K562 (cell line): ENCODE measurements at places on chromosomes 1 and 21. TPM values are rescaled to one million over a fixed set of nuclear protein-coding genes. Genes with fewer than 3 reads are reported as not detected.

The EVA1B gene
- total RNA-seq = 27.2 and 27.8 TPM in 2 replicates

DNA sequence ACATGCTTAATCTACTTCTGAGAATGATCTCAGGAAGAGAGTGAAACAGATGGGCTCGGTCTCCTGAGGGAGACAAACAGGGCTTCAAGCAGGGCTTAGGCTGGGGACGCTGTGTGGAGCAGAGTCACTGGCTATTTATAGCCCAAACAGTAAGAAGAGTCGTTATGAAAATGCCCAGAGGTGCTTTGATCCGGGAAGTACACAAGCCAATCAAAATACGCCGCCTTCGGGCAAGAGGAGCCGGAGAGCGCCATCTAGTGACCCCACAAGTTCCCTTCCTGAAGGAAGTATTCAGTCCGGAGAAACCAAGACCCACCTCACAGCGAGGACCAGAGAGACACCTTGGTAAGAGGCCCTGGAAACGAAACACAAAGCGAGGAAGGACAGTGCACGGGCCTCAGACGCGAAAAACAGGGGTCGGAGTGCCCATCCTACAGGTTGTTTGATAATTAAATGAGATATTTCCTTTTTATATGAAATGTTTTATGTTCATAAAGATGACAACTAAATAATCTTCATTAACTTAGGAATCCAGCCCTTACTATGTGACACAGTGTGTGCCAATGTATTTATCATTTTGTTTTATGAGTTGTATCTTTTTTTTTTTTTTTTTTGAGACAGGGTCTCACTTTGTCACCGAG is 25.0 kb upstream of the SCCPDH start:
- H3K4me1 ChIP-seq = peaks cover 6% of the 10 kb centered on the region; the same call in 2 of the 3 replicates
- DNase-seq = peak; percentile 95
- H3K27ac ChIP-seq = peak overlapping the region; percentile 69

- H3K27me3 ChIP-seq = no peaks in the 10 kb centered on the region; the same call in 2 of the 3 replicates
- H3K27ac ChIP-seq = no peak overlapping the region
- peaks cover 22% of the 10 kb centered on the region; the same call in 2 of the 3 replicates for H3K4me1 ChIP-seq
- H3K36me3 ChIP-seq = peaks cover 21% of the 10 kb centered on the region
Measured at GRCh38 chr21:34071683-34072082, 1.7 kb upstream of the MRPS6 start.

DNA sequence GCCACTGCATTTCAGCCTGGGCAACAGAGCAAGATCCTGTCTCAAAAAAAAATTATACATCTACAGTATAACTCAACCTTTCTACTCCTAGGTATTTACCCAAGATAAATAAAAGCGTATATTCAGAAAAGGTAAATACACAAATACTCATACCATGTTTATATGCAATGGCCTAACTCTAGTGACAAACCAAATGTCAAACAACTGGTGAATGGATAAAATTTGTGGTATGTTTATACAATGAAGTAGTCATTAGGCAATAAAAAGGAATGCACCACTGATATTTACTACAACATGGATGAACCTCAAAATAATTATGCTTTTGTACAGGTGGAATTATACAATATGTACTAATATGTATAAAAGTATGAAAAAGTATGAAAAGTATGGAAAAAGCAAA is 174.2 kb upstream of the GORAB start:
- DNase-seq = no peak
- H3K4me1 ChIP-seq = no peaks in the 10 kb centered on the region
- no peaks in the 10 kb centered on the region for H3K27me3 ChIP-seq
- H3K4me3 ChIP-seq = no peak overlapping the region

DNA sequence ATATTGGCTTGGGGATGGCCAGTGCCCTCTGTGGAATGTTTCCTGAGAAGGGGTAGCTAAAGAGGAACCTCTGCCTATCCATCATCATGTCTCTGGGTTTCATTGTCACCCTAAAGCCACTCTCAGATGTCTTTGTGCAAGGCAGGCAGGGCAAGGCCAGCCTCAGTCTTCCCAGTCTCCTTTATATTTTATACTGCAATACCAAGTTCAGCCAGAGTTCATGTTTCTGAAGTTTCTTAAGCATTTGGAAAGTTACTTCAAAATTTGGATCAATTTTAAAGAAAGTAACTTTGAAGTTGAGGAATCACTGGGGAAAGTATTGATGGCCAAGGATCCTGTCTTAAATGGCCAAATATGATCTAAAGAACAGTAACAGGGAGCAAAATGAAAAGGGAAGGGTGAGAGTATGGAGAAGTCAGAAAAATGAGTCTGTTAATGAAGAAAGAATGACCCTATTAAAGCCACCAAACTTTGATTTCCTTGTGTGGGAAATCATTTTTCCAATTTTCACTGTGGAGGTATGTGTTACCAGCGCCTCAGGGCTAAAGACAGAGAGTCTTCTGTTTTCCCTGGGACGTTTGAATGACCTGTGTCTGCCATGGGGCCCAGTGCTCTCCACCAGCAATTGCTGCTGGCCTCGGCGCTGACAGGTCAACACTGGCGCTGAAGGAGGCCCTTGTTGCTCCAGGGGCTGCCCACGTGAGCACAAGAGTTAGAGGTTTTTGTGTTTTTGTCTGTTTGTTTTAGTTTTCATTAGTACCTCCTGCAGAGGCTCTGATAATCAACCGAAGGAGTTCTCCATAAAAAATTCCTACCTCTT is 93.9 kb downstream of the ATP5PO start:
- H3K27ac ChIP-seq = no peak overlapping the region
- H3K4me3 ChIP-seq = no peak overlapping the region
- no peaks in the 10 kb centered on the region for H3K27me3 ChIP-seq
- H3K4me1 ChIP-seq = peaks cover 5% of the 10 kb centered on the region; the same call in 2 of the 3 replicates
- H3K36me3 ChIP-seq = no peaks in the 10 kb centered on the region
- no peak for DNase-seq

GRCh38 chr21:43290421-43291346 is 121.9 kb downstream of the CRYAA start:
- no peak overlapping the region for H3K27ac ChIP-seq
- H3K36me3 ChIP-seq = no peaks in the 10 kb centered on the region
- no peaks in the 10 kb centered on the region; the same call in 1 of the 2 replicates for H3K4me1 ChIP-seq
- H3K27me3 ChIP-seq = peaks cover 31% of the 10 kb centered on the region; the same call in 2 of the 3 replicates

GRCh38 chr1:193427524-193427923 is 241.1 kb upstream of the B3GALT2 start:
- no peaks in the 10 kb centered on the region for H3K4me1 ChIP-seq
- no peaks in the 10 kb centered on the region for H3K27me3 ChIP-seq
- H3K4me3 ChIP-seq = no peak overlapping the region
- H3K36me3 ChIP-seq = no peaks in the 10 kb centered on the region
- no peak overlapping the region for H3K27ac ChIP-seq
- DNase-seq = no peak

- DNase-seq = no peak
- peaks cover 53% of the 10 kb centered on the region for H3K4me1 ChIP-seq
- no peak overlapping the region for H3K4me3 ChIP-seq
Measured at GRCh38 chr1:228510101-228510802, 23.1 kb downstream of the RNF187 start.

GRCh38 chr21:20254964-20255363 is 743.2 kb upstream of the NCAM2 start:
- H3K4me1 ChIP-seq = peaks cover 20% of the 10 kb centered on the region
- H3K27ac ChIP-seq = no peak overlapping the region
- H3K36me3 ChIP-seq = no peaks in the 10 kb centered on the region
- H3K27me3 ChIP-seq = no peaks in the 10 kb centered on the region
- DNase-seq = no peak
